ENCODE measurements at places on chromosomes 4 and X.
A peak's percentile ranks its signal among the peaks of the same experiment; 100 is the strongest.

GRCh38 chr4:2255501-2256155 is 6.3 kb downstream of the MXD4 start:
- no peak for DNase-seq

- DNase-seq: no peak
These were observed 8.0 kb downstream of the SLC9B1 start for GRCh38 chr4:103011378-103012025.

DNA sequence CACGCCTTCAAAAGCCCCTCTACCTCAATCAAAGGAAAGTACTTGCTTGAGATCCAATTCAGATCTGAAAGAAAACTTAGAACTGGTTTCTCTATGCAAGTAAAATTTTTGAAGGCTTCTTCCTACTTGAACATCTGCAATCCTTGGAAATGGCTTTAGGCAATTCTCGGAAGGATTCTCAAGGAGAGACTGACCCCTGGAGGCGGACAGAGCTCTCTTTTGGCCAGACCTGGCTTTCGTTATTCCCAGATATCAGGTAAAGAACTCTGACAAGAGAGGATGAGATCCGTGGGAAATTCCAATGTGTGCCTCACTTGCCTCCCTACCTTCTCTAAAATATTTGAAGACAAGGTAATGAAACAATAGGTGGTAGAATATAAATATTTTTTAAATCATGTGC is 670.3 kb upstream of the FAM241A start:
- DNase-seq: no peak

GRCh38 chr4:98558471-98559169 is 99.8 kb downstream of the TSPAN5 start:
- no peak for DNase-seq

- no peak for DNase-seq
These were observed 14.0 kb downstream of the SOD3 start for GRCh38 chr4:24809376-24809775.

- no peak for DNase-seq
These were observed 8.3 kb downstream of the GPR143 start for GRCh38 chrX:9757366-9757765.

- DNase-seq: no peak
These were observed 52.5 kb upstream of the PPP2R3B start for GRCh38 chrX:439241-439640.

- DNase-seq: no peak
These were observed 694.4 kb downstream of the TRAM1L1 start for GRCh38 chr4:116391020-116391419.

GRCh38 chr4:8167815-8168214 is 9.2 kb upstream of the ABLIM2 start:
- no peak for DNase-seq

DNA sequence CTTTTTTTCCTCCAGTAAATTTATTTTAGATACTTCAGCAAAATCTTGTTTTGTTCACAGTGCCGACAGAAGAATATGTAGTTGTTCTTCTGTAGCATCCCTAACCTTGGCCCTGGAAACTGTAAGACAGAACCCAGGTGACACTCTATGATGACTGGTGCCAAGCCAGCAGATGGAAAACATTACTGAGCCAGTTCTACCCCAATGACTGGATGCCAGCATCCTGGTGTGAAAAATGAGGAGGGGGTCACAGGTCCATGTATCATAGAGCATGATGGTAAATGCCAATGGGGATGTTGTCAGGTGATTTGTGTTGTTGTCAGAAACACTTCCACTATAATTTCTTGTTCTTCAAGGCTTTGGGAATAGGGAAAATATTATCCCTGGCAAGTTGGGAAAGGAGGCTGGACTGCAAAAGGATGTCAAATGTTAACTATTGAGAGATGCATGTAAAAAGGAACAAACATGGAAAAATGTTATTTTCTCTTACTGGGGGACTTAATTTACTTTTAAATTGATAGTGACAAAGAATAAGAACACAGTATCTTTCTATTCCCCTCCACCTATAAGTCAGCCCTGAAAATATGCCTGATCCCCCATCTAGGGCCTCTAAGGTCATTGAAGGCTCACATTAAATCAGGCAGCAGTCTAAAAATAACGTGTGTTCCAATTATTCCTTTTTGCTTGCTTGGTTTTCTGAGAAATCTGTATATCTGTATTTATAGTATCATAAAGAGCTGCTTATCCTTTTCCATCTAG is 159.8 kb downstream of the RASL11B start:
- no peak for DNase-seq

- peak; percentile 63 for DNase-seq
These were observed 37.9 kb downstream of the RELL1 start for GRCh38 chr4:37648084-37648817.

DNA sequence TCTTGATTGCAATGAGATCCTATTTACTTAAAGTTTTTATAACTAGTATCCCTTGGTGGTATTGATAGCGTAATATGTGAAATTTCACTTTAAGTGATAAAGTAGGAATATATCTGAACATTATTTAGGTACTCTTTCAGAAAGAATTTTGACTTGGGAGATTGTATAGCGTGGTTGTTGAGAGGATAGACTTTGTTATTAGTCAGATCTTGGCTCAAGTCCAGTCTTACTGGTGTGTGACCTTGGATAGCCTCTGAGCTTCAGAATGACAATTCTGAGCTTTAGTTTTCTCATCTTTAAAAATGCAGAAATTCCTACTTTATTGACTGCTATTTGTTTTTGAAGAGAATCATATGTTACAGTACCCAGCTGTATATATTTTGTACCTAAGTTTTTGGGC is 32.6 kb downstream of the DCK start:
- no peak for DNase-seq

GRCh38 chr4:72641611-72642010 is 72.6 kb upstream of the ADAMTS3 start:
- no peak for DNase-seq

GRCh38 chr4:104763554-104764222 is 269.0 kb upstream of the CXXC4 start:
- no peak for DNase-seq

GRCh38 chr4:2799224-2799911 is 6.5 kb downstream of the SH3BP2 start:
- DNase-seq: no peak

- no peak for DNase-seq
These were observed 183.0 kb upstream of the SFRP2 start for GRCh38 chr4:153971899-153972298.

DNA sequence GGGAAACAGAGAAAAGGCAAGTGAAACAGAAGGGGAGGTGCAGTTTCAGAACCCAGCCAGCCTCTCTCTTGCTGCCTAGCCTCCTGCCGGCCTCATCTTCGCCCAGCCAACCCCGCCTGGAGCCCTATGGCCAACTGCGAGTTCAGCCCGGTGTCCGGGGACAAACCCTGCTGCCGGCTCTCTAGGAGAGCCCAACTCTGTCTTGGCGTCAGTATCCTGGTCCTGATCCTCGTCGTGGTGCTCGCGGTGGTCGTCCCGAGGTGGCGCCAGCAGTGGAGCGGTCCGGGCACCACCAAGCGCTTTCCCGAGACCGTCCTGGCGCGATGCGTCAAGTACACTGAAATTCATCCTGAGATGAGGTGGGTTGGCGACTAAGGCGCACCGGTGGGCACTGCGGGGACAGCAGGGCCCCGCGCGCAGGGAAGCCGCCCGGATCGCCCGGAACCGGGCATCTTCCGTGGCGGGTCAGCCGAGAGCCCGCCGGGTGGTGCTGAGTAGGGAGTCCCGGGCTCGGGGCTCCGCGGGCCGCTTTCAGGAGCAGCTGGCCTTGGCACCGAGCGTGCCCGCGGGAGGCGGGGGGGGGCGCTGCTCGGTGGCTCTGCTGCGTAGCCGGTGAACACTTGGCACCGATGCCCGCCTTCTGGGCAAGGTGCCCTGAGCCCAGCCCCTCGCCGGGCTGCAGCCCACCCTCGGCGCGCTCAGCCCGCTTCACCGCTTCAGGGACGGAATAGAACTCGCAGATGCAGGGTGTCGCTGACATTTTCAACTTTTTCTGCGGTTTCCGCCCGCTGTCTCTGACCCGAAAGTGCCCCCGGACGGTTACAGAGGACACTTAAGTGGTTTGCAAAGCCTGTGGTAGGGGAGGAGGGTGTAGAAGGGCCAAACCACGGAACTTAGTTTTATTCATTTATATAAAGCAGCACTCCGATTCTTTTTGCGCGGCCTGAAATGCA is at the start of gene CD38:
Gene CD38, plus strand, starts transcription at position 40 of the 953 bp plus-strand sequence. Its CDS starts 87 bp downstream, at position 127.
- no peak for DNase-seq

DNA sequence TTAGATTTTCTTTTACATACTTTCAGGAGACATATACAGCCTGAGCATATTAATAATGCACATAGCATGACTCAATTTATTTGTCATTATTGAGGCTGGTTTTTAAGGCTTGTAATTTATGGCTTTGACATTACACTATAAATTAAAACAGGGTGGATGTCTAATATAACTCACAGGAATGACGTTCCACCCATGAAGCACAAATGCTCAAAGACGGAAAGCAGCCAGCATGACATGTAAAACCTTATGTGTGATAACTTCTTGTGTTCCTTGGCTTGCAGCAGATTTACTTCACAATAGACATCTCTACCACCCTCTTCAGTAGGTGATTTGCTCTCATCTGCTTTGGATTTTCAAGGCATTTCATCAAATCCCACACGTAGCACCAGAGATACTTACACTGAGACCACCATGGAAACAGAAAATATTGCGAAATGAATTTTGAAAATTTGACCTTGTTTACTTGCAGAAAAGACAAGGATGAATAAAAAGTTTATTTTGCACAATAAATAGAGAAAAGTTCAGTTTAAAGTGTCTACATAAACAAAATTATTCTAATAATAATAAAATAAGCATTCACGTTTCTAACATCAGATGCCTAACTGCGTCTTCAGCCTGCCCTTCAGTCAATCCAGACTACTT is 64.7 kb upstream of the BTC start:
- no peak for DNase-seq

DNA sequence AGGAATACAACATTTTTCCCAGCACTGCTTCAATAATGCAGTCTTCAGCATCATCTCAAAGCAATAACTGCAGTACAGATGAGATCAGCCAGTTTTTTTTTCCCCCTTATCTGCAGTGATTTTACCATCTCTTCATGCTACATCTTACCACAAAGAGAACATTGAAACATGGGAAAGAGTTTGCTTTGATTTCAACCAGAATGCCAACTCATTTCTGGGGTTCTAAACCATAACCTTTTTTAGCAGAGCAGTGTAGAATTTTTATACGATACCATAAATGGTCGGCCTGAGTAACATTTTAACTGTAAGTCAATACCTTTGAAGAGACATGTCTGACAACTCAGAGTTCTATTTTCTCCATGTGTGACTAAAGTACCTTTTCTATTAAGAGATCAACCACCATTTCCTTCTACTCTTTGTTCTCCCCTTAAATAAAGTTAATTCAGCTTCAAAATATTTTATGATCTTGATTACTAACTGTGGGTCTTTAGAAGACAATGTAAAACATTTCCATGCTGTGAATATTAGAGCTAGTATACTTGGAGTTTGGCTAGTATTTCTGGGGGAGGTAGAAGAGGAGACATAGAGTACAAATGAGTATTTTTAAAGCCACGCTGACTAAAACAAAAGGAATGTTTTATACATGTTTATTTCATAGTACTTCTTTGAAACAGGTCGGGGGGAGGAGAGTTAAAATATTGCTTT is 69.1 kb downstream of the TET2 start:
- no peak for DNase-seq

DNA sequence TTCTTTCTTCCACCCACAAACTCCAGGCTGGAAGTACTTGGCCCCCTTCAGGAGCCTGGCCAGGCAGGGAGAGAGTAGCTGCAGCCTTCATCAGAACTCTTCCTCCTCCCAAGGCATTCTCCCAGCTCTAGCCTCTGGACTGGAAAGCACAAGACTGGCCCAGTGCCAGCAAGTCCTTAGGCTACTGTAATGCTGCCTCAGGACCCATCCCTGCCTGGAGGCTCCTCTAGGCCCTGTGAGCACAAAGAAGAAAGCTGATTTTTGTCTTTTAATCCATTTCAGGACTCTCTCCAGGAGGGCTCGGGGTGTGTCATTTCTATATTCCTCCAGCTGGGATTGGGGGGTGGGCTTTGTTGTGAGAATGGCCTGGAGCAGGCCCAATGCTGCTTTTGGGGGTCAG is 10.8 kb downstream of the AWAT2 start:
- no peak for DNase-seq

DNA sequence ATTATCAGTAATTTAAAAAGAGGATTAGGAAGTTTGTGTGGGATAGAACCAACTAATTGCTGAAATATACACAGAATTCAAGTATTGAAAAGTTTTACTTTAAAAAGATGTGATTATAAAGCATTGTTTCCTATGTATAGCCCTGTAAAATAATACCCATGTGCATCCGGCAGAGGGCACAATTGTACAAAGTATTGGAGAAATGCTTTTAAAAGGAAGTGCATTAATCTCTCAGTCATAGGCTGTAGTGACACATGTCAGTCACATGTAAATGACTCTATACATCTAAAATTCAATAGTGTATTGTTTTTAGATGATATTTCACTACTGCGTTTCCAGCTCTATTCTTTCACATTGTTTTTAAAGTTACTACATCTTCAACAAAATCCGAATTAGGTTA is 9.7 kb upstream of the GEMIN8 start:
- DNase-seq: peak; percentile 46

GRCh38 chr4:15024386-15024785 is 22.1 kb downstream of the CPEB2 start:
- no peak for DNase-seq

DNA sequence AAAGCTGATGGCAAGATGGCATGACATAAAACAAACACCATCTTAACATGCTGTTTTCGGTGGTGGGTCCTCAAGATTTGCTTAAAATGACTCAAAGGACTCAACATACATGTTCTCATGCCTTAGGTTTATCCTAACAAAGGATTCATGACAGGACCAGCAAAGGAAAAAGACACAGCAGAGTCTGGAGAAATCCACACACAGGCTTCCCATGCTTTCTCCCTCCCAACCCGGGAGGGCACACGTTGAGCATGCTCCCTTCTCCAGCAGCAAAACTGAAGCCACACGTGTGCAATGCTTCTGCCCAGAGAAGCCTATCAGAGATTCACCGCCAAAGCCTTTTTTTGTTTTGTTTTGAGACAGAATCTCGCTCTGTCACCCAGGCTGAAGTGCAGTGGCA is 39.9 kb downstream of the SAT1 start:
- DNase-seq: no peak

DNA sequence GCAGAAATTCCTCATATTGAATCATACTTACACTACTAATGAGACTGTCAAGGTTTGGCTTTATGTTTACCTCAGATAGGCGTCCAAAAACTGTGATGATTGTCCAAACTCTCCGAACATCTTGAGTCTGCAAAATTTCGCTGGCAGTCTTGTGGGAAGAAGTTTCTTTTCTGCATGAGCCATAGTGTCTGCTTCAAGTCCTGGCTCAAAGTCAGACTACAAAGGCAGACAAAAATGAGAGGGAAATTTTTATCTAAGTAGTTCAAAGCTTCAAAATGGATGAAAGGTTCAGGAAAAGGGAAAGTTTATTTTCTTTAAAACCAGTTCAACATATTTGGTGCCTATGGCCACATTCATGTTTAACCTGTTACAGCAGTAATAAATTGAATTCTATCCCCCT is 40.7 kb downstream of the PALLD start:
- DNase-seq: no peak

- DNase-seq: no peak
These were observed 193.4 kb upstream of the GPR101 start for GRCh38 chrX:137227151-137227550.

Measured in NCI-H510A treated with DMSO at 0.1 percent for 48 hours (cell line).